Stimulated activated CD4-positive, alpha-beta T cell treated with anti-CD3 and anti-CD28 coated beads, Interleukin-15, amount 100 ng/mL, for 1 hour (primary cell): ENCODE measurements at places on chromosomes 2 and 18.
A peak's percentile ranks its signal among the peaks of the same experiment; 100 is the strongest.

GRCh38 chr18:59057969-59058368 is 81.7 kb upstream of the SEC11C start:
- no peak for DNase-seq

- DNase-seq, result no peak
Observed at GRCh38 chr2:176173567-176174381, 14.7 kb upstream of the HOXD1 start.

DNA sequence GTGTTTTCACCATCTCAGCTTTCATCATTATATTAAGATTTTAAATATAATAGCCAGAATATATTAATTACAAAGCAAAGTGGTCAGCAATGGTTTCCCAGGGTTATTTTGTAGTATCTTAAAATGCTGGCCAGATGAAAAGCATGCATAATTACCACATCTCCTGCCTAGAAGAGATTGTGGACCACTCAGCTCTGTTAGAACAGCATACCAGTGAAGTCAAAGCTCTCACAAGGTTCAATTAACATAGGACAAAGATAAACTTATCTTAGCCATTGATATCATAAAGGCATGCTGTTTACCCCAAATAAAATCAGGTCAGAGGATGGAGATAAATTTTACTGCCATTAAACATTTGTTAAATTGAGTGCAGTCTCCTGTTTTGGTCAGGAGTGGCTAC is 19.3 kb upstream of the PDE1A start:
- DNase-seq, result no peak

GRCh38 chr2:24919037-24919505 is 966 bp downstream of the ADCY3 start:
- peak; percentile 18 for DNase-seq

- DNase-seq, result no peak
Observed at GRCh38 chr2:164066095-164066494, 330.3 kb upstream of the FIGN start.

GRCh38 chr2:75173740-75174139 is 25.6 kb downstream of the TACR1 start:
- no peak for DNase-seq

- DNase-seq, result no peak
Observed at GRCh38 chr2:53629001-53629400, 138.6 kb upstream of the CHAC2 start.

GRCh38 chr2:171930385-171930784 is 8.1 kb downstream of the HAT1 start:
- no peak for DNase-seq

DNA sequence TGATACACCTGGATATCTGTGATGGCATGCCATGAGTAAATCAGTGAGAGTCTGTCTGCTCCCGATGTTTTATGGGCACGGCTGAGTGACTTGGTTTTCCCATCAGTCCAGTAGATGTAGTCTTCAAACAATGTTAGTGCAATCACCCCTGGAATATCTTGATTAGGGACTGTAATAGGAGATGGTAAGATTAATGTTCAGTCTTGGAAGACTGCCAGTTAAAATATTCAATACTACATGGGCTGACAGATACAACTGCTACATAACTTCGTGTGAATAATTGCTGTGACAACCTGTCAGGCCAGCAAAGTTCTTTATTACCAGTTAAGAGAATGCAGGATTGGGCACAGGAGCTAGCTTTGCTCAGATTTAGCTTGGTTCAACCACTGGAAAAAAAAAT is 1673.3 kb downstream of the LRP1B start:
- DNase-seq, result no peak

DNA sequence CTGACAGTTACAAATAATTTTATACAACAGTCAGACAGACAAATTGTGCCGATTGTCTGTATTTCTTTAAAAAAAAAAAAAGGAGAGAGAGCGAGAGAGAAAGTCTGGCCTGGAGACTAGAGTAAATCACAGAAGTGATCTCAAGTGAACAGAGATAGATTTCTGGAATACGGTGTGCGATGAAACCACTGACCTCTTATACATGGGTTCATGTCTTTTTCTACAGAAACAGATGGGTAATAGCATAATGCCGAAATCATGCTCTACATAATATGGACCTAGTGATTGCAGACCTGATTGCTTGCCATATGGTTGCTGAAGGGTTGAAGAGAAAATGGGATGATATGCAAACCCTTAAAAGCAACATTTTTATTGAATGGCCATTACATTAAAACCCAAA is 403.3 kb upstream of the FANCL start:
- no peak for DNase-seq

GRCh38 chr18:11146238-11146946 is 3.0 kb downstream of the PIEZO2 start:
- DNase-seq, result no peak

DNA sequence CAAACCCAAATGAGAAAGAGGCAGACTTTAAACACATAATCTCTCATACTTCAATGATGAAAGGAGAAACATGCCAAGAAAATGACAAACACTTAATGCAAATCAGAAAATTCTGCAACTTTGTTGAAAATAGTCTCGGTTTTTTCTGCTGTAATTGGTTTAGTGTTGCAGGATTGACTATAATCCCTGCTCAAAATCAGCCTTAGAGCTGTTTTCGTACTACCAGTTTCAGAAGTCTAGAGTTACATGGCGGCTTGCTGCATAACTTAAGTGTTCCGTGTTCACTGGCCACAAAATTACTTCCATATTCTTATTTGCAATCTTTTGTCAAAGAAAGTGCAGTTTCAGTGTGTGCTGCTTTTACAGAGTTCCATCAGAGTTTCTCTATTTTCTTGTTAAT is 48.9 kb upstream of the ITGAV start:
- DNase-seq, result no peak

- DNase-seq, result peak; percentile 61
Observed at GRCh38 chr2:9782197-9782719, 61.0 kb upstream of the TAF1B start.

DNA sequence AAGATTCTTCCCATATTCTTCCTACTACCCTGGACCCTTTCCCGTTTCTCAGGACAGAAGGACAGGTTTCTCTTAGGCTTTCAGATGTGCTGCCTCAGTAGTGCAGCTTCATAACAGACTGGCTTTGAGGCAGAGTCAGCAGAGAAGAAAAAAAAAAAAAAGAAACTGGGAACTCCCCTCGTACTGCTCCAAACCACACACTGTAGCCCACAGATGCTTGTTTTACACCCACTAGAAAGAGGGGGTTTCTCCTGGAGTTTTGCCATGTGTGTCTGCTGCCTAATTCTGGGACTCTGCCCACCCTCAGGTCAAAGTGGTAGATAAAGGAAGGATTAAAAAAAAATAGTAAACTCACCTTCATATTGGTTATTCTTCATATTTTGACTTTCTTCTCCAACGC is 95.9 kb downstream of the NCOA1 start:
- DNase-seq, result no peak

GRCh38 chr18:27185025-27185763 is at the start of gene CHST9:
Gene CHST9, minus strand, starts transcription at chr18:27185308. Its CDS starts 42,499 bp downstream, at chr18:27142809.
- no peak for DNase-seq

DNA sequence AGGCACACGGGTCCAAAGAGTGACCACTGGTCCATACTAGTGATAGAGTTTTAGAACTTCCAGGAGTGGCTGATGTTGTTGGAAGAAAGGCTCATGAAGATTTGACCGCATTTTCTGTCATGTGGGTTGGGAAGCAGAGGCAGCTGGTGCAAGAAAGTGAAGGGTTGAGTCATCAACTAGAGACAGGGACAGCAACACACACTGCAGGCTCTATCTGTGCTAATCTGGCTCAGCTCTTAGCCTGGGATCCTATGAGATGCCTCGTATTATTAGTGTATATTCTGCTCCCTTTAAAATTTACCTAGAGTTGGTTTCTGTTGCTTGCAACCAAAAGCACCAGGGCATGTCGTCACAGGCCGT is 2.5 kb upstream of the SH3RF3 start:
- DNase-seq, result no peak

GRCh38 chr2:107808959-107809358 is 17.7 kb upstream of the RGPD4 start:
- no peak for DNase-seq

DNA sequence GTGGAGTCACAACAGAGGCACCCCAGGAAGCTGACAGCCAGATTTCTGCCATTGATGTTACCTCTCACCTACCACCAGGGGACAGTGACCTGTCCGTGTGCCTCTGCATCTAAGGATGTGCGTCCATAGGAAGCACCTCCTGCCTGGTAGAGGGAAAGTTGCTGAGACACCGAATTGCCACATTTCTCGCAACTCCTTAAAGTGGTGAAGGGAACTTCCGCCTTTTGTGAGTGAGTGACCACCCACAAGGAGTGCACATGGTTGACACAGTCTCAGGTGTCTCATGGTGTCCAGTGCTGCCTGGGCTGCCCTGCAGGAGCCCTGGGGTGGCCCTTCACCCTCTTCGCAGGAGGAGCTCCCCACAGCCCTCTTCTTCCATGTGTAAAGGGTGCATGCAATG is 201.8 kb downstream of the GBX2 start:
- DNase-seq, result no peak

DNA sequence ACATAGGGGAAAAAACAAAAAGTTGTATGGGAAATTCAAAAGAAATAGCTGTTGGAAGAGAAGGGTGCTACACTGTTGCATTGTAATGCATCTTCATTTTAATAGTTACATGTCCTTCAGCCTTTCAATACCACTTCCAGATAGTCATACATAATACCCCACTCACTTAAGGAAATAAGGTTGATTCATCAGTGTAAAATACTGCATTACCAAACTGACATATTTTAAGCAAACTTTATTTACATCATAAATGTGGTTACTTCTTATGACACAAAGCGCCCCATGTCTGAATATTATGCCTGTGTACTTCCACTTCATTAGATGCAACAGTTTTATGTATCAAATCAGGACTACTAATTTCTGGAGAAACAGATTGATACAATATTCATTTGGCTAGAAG is 4.5 kb downstream of the RBMS1 start:
- no peak for DNase-seq

DNA sequence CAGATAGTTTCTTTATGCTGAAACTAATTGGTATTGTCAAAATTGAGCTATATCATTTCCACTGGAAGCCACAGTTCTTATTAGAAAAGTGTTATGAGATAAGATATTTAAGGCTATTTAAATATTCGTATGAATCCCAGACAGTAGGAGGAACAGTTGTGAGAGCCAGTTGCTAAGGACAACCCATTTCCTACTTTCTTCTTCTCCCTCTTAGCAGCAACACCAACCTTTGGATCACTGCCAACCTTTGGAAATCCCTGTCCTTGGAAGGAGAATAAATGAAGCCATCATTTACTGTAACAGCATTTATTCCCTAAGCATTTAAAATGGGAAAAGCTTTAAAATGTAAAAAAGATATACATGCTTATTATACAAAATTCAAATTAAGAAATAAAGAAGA is 85.8 kb downstream of the PLCL1 start:
- DNase-seq, result no peak

GRCh38 chr2:32260376-32260775 is 4.3 kb downstream of the NLRC4 start:
- DNase-seq, result no peak

- DNase-seq, result no peak
Observed at GRCh38 chr2:227186751-227187150, 22.3 kb downstream of the COL4A3 start.

DNA sequence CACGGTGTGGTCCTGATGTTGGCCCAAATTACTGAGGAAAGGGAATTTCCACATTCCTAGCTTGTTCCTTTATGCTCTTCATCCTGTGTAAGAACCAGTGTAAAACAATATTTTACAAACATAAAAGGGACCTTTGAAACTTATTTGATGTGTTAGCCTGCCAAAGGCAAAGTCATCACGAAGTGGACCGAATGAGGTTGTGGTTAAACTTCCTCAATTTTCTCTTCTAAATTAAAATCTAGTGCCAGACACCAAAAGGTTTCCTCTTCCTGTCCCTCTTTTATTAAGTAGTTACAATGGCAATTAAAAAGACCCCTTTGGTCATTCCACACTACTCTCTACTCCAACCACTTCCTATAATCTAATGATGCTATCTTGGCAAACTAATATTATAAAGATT is 279.8 kb downstream of the AFF3 start:
- no peak for DNase-seq

DNA sequence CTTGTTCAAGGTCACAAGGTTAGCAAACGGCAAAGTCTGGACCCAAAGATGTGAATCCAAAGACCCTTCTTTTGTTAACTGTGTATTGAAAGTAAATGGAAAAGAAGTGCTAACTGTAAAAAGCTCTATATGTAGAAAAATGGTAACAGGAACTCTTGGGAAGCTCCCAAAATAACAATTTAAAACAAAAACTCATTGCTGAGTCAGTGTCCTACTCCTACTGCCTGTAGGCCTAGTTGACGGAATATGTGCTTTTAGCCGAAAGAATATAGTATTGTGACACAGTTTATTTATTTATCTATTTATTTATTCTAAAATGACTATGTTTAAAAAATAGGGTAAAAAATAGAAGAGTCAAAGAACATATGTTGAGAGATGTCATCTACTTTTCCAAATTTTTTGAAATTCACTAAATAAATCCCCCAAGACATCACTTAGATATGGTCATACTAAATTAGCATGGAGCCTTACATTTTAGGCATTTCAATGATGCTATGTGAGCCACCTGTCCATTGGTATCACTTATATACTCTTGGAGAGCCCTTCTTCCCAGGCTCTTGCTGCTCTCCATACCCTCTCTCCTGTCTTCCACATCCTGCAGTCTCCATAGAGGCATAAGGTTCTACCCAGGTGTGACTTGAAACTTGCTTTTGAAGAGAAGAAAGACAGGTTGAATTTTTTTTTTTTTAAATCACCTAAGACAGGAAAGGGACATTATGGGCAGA is 13.7 kb downstream of the COL5A2 start:
- DNase-seq, result no peak

DNA sequence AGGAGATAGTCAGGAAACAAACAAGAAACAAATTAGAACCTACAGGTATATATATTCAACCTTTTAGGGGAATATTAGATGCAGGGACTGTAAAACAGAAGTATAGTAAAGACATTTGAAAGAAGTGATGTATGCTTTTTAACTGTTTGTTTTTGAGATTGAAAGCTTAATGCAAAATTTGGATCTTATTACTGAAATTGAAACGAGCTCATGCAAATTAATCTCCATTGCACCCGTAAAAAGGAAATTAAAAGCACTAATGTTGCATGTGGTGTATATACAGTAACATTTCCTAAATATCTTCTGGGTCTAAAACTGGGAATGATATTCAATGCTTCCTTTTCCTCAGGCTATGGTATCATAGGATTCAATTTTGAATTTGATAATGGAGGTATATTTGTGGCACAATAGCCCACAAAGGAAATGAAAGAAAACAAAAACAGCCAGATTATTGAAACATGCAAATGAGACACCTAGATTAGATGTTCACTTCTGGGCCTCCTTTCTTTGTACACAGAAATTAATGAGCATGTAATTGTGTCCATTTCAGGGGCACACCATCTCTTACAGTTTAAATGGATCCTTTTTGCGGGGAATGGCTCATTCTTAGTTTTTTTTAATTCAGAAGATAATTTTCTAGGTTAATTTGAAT is 1.6 kb upstream of the ELOA2 start:
- no peak for DNase-seq

DNA sequence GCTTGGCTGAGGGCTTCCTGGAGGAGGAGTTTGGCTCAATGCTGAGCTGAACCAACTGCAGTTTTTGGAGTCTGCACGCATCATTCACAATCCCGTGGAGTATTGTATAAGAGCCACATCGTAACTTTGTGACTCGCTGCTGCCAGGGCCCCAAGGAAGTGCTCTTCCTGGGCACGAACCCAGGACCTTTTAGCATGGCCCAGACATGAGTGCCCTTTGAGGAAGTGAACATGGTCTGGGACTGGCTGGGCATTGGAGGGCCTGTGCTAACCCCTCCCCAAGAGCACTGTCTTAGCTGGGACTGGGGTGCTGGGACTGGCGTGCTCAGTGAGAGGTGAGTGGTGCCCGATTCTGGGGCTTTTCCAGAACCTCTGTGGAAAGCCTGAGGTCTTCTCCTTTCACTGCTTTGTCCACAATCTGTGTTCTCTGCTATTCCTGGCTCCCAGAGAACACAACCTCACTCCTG is 88.6 kb downstream of the LIPG start:
- no peak for DNase-seq
